ENCODE measurements at places on chromosomes 6 and 20.

GRCh38 chr20:24870881-24871280, 78.2 kb upstream of the CST7 start:
- DNase-seq, result no peak

DNA sequence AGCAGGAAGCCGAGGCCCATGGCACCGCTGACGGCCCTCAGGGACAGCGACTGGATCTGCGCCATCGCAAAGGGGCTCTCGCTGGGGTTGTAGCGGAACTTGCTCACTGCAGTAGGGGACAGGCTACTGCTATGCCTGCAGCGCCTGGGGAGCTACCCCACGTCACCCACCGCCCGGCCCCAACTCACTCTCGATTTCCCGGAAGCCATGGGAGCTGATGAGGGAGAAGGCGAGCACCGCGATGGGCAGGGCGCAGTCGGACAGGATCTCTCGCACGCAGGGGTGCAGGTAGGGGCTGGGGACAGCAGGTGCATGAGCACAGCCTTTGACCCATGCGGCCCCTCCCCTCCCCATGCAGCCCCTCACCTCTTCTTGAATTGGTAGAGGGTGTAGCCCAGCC, 9.8 kb downstream of the SLC4A11 start:
- no peak for DNase-seq

GRCh38 chr6:26155061-26155930, 68.1 kb downstream of the HFE start:
- DNase-seq, result no peak

DNA sequence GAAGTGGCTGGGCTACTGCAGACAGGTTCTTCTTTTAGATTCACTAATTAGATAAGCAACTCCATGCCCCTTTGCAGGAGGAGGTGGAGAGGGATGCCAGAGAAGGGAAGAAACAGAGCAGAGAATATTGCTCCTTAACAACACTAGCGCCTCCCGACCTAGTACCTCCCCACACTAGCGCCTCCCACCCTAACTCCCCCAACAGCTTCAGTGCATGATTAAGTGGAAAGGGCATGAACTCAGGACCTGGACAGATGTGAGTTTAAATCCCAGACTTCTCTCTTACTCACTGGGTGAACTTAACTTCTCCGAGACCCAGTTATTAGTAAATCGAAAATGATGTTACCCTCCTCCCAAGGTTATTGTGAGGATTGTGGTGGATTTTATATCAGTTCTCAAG, 25.7 kb downstream of the STX11 start:
- DNase-seq, result no peak

DNA sequence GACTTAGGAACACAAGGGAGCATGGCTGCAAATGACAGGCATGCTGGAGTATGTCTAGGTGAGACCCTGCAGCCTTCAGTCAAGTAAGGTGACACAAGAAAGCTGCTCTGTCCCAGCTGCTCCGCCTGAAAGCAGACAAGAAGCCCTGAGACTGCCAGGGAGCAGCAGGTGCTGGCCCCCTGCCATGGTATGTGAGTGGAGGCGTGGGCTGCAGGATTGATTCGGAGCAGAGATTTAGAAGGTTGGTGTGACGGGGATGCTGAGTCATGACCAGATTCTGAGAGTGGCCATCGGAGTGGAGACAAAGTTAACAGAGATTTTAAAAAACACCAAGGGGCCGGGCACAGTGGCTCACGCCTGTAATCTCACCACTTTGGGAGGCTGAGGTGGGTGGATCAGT, 17.8 kb downstream of the LRP11 start:
- DNase-seq, result no peak

- no peak for DNase-seq
Measured at GRCh38 chr6:125471667-125472066, 169.9 kb upstream of the HDDC2 start.

GRCh38 chr6:136956590-136957544, 34.8 kb downstream of the SLC35D3 start:
- DNase-seq, result no peak

DNA sequence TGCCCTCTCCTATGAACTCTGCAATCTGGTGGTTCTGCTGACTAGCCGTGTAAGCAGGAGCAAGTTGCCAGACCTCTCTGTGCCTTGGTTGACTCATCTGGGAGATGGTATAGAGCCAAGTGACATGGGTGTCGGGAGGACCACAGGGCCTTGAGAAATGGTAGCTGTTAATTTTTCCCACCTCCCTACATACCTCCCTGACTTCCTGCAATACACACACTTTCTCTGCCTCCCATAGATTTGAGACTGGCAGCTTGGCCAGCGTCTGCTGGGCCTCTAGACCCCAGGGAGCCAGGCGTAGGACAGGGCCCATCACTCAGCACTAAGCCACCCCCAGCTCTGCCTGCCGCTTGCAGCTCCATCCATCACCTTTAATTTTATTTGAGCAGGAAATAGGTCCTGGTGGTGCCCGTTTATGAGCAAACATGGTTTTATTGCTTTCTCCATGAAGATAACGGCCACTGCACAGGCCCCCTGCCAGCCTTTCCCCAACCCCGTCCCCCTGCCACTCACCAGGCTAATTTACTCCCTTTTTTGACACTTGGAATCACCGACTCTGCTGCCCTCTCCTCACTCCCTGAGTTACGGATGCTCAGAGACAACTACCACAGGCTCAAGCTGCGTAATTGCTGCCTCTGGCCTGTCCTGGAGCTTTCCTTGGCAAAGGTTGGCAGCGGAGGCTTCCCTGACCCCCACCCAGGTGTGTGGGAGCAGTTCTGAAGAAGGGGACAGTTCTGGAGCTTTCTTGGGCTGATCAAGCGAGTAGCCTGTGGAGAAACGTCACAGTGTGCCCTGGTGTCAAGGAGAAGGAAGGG, 11.1 kb downstream of the GLP1R start:
- DNase-seq, result no peak

DNA sequence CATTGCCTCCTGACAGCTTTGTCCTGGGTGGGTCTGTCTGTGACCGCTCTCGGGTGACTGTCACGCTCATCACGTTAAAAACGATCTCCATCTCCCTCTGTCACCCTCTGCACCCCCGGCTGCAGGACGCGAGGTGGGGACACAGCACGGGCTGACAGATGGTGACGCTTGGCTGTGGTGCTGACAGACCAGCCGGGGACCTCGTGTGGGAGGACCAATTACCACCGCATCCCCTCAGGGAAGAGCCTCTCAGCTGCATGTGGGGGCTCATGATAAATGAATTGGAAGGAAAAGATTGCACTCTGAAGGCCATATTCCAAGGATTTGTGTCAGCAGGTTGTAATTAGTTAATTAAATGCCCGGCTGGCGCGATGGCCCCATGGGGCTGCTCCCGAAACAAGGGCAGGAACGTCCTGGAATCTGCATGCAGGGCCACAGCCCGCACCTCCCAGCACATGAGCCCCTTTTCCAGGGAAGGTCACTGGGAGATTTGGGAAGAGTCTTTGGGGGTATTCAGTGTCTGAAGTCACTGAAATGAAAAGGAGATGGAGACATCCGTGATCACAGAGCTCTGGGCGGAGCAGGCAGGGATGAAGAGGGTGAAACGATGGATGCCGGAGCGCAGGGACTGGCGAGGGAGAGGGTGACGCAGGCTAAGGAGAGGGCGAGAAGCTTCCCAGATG, 87.1 kb downstream of the ERMARD start:
- DNase-seq, result no peak

DNA sequence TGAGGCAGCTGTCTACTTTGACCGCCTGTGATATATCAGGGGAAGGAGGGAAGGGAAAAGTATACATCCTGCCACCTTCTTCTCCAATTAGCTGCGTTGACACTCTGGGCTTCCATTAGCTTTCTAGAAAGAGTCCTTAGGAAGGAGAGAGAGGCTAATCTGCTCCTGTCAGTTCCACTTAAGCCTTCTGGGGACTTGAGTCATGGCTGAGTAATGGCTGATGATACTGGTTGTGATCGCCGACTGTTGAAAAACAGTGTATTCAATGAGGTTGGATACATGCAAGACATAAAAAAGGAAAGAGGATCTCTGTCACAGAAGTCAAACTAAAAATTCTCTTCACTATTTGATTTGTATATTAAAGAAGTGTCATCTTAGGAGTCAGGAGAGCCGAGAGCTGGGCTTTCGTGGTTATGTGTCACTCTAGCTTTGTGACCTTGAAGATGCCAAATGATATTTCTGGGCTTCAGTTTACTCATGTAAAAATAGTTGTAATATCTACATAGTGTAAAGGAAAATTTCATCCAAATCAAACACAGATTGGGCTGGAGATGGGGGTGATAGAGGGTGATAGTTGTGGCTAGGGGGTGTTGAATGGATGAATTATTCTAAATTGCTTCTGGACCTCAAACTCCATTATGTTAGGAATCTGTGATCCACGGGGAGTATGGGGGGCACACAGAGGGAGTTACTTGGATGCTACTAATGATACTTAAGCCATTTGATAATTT, 189.0 kb downstream of the UST start:
- no peak for DNase-seq

DNA sequence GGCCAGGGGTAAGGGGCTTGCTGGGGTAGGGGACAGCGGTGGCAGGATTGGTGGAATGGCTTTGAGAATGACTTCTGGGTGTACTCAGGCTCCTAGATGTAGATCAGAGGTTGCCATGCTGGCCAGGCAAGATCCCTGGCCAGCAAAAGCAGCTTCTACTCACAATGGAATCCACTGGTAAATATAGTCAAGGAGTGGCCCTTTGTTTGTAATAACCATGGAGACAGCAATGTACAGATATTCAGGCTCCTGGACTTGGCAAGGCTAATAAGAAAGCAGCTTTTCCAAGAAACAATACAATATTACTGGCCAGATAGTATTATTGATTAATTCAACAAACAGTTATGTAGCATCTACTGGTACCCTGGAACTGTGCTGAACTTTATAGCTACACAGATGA, 37.9 kb downstream of the CDH26 start:
- no peak for DNase-seq

- no peak for DNase-seq
Measured at GRCh38 chr6:109117346-109118035, 22.2 kb downstream of the CEP57L1 start.

DNA sequence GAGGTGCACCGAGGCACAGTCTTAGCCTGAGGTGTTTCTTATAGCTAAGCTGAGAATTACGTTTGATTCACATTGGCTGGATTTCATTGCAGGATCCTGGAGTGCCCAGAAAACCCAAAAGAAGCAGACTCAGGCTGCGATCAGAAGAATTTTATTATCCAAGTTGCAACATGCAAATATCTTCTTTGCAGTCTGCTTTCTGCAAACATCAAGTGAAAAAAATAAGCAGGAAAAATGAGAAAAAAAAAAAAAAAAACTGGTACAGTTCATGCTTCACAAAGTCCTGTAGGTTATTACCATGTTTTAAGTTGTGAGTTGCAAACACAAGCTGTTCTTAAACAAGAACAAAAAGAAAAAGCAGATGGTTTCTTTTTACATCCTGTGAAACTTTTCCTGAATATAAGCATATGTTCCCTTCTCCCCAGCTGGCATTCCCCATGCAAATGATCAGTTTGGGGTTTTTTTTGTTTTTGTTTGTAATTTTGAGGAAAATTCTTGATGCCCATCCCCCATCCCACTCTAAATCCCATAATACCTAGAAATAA, 349.0 kb downstream of the CBLN4 start:
- no peak for DNase-seq

DNA sequence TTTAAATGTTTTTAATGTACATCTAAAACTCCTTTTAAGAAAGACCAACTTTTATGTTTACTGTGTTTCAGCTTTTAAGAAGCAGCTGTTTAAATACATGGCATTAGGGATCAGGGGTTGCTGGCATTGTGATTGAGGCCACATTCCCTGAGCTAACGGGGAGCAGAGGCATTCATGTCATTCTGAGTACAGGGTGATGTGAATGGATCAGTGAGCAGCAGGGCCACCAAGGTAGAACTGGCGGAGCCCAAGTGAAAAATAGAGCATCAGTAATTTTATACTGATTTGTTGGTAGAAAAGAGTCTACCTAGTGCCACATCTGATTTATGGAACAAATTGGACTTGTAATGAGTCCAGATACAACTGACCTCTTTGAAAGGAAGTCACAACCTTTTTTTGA, 467.3 kb downstream of the ADGRB3 start:
- no peak for DNase-seq

DNA sequence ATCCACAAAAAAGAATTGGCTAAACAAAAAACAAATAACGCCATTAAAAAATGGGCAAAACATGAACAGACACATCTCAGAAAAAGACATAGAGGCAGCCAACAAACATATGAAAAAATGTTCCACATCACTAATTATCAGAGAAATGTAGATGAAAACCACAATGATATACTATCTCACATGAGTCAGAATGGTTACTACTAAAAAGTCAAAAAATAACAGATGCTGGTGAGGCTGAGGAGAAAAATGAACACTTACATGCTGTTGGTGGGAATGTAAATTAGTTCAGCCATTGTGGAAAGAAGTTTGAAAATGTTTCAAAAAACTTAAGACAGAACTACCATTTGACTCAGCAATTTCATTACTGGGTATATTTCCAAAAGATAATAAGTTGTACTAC, 430.1 kb upstream of the JAG1 start:
- no peak for DNase-seq

- no peak for DNase-seq
Measured at GRCh38 chr6:41055149-41055548, 2.1 kb downstream of the APOBEC2 start.

- DNase-seq, result no peak
Measured at GRCh38 chr6:156934069-156934460, 156.9 kb downstream of the ARID1B start.

GRCh38 chr6:154337406-154338005, 19.1 kb downstream of the IPCEF1 start:
- DNase-seq, result no peak

DNA sequence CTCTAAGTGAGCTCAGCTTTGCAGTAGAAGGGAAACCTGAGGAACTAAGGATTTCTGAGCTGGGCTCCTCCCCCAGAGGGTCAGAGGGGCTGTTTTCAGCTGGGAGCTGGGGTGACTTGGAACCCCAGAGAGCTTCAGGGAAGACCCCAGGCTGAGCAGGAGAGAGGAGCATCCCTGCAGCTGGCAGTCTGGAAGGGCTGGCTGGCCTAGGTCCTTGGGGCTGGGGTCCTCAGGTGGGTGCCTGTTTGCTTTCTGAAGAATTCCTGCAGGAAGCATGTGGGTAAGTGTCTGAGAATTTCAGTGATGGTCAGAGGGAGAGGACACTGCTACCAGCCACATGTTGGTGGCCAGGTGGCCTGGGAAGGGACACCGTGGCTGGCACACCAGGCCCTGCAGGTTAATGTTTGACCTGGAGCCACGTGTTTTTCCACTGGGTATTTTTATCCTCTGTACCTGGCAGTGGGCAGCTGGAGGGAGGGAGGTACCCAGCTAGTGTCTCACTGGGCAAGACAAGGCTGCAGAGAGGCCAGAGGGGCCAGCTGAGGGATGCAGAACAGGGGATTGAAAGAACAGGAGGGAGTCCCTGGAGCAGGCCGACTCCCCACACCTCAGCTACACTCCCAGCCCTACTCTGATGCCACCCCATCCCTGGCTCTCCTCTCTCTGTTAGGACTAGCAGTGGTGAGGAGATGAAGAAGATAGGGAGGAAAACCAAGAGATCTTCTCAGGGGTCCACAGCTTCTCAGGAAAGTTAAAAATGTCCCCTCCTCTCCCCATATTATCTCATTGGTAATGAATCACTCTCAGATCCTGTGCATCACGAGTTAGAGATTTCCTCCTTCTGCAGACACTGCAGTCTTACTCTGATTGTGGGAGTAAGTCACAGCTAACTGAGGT, 143.6 kb downstream of the VEGFA start:
- no peak for DNase-seq

Measured in stimulated activated CD4-positive, alpha-beta T cell treated with anti-CD3 and anti-CD28 coated beads, TNF-alpha, amount 100 ng/mL, for 4 hours (primary cell).